ENCODE measurements at places on chromosomes 16 and 17.
A peak's percentile ranks its signal among the peaks of the same experiment; 100 is the strongest.

DNA sequence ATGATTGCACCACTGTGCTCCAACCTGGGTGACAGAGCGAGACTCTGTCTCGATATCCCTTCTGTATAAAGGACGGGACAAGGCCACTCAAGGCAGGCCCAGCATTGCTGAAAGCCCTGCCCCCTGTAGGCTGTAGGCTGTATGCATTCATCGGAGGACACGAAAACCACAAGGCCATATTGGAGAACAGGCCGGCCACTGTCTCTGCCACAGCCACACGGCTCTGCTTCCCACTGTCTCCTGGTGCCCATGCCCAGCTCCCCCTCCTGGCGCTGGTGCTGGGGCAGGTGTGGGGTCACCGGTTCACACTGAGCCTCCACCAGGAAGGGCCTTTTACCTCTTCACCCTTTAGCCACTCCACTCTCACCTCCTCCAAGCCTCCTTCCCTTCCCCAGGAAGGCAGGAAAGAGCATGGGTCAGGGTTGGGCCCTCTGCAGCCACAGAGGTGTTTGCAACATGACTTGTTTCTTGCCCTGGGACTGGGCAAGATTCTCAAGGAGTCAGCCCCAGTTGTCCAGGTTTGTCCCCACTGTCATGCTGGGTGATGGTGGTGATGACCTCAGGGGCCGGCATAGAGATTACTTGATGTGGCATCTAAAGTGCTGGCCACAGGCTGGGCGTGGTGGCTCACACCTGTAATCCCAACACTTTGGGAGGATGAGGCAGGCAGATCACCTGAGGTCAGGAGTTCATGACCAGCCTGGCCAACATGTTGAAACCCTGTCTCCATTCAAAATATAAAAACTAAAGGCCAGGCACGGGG lies 5.3 kb upstream of the NTN3 start:
- DNase-seq: no peak

GRCh38 chr17:42155614-42156045 lies 841 bp upstream of the RAB5C start:
- no peak for DNase-seq

- DNase-seq: no peak
These were observed 6.7 kb upstream of the CMIP start for GRCh38 chr16:81437865-81438264.

- peak; percentile 84 for DNase-seq
These were observed 10.1 kb upstream of the COG1 start for GRCh38 chr17:73182616-73183310.

- DNase-seq: no peak
These were observed 173.8 kb downstream of the SEC14L1 start for GRCh38 chr17:77314601-77315000.

- no peak for DNase-seq
These were observed 192.6 kb upstream of the AXIN2 start for GRCh38 chr17:65754081-65754480.

- DNase-seq: no peak
These were observed 285.2 kb downstream of the CPPED1 start for GRCh38 chr16:12518241-12519175.
